ENCODE measurements at places on chromosomes 4 and X. TPM values are rescaled to one million over a fixed set of nuclear protein-coding genes. Genes with fewer than 3 reads are reported as not detected.
A peak's percentile ranks its signal among the peaks of the same experiment; 100 is the strongest.

S100P gene
- total RNA-seq: not detected

GRCh38 chr4:156560701-156561100, 410.9 kb downstream of the PDGFC start:
- DNase-seq: peak; percentile 52
- peaks cover 8% of the 10 kb centered on the region for H3K4me1 ChIP-seq

GRCh38 chrX:20545538-20545937, 278.8 kb upstream of the RPS6KA3 start:
- H3K36me3 ChIP-seq: no peaks in the 10 kb centered on the region
- H3K4me1 ChIP-seq: no peaks in the 10 kb centered on the region
- H3K27ac ChIP-seq: no peak overlapping the region
- H3K4me3 ChIP-seq: no peak overlapping the region
- H3K27me3 ChIP-seq: no peaks in the 10 kb centered on the region
- DNase-seq: peak; percentile 43

DNA sequence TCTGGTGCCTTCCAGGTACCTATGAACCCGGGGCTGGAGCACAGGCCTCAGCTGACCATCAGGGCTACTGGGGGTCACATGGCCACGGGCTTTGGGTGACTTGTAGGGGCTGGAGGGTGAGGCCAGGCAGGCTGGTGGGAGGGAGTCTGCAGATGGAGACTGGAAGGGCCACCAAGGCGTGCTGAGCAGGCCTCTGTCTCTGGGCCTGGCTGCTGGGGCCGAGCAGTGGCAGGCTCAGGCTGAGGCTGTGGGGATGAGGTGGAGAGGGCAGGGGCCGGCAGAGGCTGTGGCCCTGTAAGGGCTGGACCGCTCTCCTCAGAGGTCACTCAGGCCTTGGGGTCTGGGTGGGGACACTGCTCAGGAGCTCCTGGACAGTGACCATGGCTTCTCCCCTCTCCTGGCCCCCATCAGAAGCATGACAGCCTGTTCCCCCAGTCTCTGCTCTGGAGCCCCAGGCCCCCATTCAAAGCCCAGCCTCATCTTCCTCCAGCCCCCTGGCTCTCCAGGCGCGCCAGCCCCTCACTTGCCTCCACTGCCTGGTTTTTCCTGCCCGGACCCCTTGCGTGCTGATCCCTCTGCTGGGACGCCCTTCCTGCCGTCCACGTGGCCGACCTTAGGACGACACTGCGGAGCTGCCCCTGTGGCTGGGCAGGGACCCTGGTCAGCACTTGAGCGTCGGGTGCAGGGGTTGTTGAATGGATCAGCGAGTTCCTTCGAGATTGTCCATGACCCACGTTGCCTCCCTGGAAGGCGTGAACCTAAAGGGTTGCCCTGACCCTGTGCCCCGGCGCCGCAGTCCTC, 11.1 kb upstream of the NAT8L start:
- H3K4me3 ChIP-seq: no peak overlapping the region
- H3K36me3 ChIP-seq: peaks cover 2% of the 10 kb centered on the region
- no peak for DNase-seq

DNA sequence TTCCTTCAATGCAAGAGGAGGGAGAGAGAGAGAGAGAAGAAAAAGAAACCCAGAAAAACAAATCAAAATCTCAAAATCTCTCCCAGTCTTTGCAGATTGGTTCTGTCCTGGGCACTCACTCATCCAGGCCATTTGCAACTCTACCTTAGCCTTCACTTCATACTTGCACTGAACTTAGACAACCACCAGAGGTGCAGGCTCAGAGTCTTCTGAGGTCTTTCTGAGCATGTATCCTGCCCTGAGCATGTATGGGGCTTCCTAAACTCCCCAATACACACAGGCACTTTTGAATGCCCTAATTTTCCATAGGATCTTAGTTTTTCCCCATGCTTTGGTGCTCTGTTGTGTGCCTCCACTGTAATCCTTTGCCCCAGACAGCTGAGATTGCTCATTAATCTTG, 2.9 kb downstream of the CFI start:
- no peak overlapping the region for H3K4me3 ChIP-seq
- no peak overlapping the region for H3K27ac ChIP-seq
- no peak for DNase-seq
- no peaks in the 10 kb centered on the region for H3K36me3 ChIP-seq
- H3K4me1 ChIP-seq: no peaks in the 10 kb centered on the region

DNA sequence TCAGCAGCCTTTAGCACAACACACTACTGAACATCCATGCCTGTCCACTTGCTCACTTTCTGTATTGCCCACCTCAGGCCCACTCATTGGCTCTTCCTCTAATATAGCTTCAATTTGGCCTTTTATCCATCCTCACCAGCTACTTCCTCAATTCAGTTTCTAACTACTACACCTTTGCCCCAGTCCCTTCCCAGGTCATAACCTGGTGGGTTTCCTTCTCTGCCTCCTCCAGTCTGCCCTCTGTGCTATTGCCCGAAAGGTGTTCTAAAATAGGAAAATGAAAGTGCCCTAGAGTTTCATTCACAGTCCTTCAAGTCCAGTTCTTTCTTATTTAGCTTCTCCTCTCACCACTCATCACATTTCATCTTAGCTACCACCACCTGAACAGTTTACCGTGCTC, 23.1 kb downstream of the MOSPD2 start:
- no peaks in the 10 kb centered on the region for H3K27me3 ChIP-seq
- no peak for DNase-seq
- H3K27ac ChIP-seq: no peak overlapping the region
- no peaks in the 10 kb centered on the region for H3K4me1 ChIP-seq
- no peak overlapping the region for H3K4me3 ChIP-seq
- H3K36me3 ChIP-seq: 0 out of 2 replicates have a peak, but pooled peaks cover 3% of the 10 kb centered on the region

ETNPPL gene
- total RNA-seq: not detected
